Nucleus accumbens (tissue), 56 donors: ENCODE measurements at places on chromosomes 16 and 17.

DNA sequence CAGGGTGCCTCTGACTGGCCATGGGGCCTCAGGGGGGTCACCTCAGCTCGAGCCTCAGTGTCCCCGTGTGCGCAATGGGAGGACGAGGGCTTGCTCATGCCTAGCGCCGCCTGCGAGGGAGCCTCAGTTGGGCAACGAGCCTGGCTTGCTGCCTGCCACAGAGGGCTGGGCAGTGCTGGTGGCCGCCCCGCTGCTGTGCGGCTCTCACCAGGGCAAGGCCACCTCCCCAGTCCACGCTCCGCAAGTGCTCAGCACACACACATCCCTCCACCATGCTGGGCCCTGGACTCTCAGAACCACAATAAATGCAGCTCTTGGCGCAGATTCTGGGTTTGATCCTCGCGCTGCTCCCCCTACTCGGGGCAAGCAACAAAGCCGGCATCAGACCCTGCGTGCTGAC lies 76.2 kb downstream of the ENGASE start:
- no peak for DNase-seq

DNA sequence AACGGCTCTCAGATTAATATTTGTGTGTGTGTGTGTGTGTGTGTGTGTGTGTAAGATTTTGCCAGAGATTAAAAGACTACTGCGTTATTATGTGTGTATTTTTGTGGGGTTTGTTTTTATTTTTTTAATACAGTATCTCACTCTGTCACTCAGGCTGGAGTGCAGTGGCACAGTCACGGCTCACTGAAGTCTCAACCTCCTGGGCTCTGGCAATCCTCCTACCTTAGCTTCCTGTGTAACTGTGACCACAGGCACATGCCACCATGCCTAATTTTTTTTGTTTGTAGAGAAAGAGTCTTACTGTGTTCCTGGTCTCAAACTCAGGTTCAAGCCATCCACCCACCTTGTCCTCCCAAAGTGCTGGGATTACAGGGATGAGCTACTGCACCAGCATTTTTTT lies 87.2 kb downstream of the CYB561 start:
- no peak for DNase-seq

DNA sequence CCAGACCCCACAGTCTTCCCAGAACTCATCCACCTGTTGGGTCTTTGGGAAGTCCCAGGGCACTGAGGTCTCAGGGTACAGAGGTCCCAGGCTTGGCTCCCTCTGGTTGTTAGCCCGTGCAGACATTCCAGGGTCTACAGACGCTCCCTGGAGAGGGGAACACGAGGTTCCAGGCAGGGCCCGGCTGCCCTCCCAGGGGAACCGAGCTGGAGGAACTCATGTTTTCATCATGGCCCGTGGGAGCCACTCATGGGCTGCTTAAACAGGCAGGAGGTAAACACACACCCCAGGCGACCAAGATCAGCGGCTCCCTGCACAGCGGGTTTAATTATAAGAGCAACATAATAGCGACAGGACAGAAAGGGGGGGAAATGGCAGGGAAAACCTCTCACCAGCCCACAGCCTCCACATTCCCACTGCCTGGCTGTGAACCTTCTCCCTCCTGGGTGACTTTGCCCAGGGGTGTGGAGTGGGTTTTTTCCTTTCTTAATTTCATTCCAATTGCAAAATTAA lies 36.5 kb downstream of the TRARG1 start:
- no peak for DNase-seq

- no peak for DNase-seq
Observed at GRCh38 chr17:8284126-8284525, 4.3 kb upstream of the RANGRF start.

- no peak for DNase-seq
Observed at GRCh38 chr16:56841659-56842058, 23.3 kb upstream of the SLC12A3 start.

DNA sequence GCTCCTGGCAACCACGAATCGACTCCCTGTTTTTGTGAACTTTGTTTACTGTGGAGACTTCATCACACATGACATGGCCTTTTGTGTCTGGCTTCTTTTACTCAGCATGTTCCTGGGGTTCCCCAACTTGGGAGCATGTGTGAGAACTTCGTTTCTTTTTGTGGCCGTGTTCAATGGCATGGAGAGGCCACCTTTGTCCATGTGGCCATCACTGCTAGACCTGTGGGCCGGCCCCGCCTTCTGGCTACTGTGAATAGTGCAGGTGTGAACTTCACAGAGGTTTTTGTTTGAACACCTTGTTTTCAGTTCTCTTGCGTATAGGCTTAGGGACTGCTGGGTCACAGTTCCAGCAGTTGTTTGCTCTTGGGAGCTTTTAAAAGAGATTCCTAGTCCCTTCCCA lies 5.7 kb upstream of the SLC38A8 start:
- no peak for DNase-seq

DNA sequence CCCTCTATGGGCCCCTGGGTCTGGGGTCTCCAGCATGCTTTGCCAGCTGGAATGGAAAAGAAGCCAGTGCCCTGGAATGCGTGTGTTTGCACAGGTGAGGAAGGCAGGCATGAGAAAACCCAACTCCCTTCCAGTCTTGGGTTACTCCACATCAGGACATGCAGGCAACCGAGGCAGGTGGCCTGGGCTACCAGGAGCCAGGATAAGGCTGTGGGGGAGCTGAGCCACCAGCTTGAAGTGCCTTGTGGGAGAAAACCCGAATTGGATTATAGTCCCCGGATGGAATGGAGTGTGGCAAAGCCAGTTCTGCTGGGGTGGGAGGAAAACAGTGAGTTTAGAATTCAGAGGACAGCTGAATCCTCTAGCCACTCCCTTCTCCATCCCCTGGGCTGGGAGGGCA lies 7.2 kb downstream of the SRCIN1 start:
- DNase-seq: no peak

GRCh38 chr17:60392845-60393702 lies 1.1 kb upstream of the USP32 start:
- DNase-seq: no peak

DNA sequence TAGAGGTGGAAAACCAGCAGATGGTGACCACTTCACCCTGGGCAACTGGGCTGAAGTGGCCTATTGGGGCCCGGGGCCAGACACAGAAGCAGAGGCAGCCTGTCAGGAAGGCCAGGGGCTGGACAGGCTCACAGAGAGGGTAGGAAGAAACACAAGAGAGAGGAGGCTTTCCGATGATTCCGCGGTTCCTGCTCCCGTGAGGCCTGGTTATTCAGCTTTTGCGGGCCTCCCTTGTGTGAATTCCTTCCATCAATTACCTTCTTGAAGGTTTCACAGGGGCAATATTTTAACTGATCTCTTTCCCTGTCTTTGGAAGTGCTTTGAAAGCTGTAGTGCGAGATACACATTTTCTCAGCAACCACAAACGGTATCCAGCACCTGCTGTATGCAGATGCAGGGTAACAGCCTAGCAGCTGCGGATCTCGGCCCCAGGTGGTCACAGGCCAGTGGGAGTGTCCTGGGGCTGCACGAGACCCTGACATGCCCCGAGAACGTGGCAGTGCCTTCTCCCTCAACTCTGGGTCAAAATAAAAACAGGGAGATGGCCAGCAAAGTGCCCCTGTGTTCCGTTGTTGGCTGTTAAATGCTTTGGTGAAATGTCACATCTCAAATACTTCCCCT lies 11.6 kb upstream of the CMIP start:
- DNase-seq: no peak

- no peak for DNase-seq
Observed at GRCh38 chr17:55811536-55811935, 60.7 kb downstream of the PCTP start.

DNA sequence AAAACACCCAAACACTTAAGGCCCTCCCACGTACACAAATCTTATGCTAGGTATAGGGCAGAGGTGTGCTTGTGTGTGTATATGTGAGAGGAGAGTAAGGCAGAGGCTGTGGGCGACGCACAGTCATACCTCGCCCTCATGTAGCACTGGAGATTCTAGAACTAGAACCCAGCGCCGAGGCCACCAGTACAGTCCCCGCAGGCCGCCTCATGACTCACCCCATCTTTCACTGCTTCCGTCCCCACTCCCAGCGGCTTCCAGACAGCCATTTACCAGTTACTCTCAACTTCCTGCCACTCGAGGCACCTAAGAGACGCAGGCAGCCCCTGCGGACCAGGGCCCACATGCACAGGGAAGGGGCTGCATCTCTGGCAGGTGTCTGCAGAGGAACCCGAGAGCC lies 23.2 kb upstream of the CYTH1 start:
- DNase-seq: no peak

- no peak for DNase-seq
Observed at GRCh38 chr17:79097226-79098055, 22.8 kb downstream of the ENGASE start.
